Lower leg skin (tissue), 4 donors: ENCODE measurements at places on chromosomes 11 and 22. TPM values are rescaled to one million over a fixed set of nuclear protein-coding genes. Genes with fewer than 3 reads are reported as not detected.

DNA sequence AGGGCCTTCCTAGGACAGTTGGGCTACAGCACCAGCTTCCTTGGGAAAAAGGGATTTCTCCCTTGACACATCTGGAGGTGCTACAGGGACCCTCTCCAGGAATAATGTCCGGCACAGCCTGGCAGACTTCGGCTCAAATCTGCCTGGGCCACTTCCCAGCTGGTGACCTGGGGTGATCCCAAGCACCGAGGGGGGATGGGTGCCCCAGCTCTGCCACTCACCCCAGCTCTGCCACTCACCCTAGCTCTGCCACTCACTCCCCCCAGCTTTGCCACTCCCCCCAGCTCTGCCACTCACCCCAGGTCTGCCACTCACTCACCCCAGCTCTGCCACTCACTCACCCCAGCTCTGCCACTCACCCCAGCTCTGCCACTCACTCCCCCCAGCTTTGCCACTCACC is 9.9 kb downstream of the OSBPL5 start:
- DNase-seq, result no peak

DNA sequence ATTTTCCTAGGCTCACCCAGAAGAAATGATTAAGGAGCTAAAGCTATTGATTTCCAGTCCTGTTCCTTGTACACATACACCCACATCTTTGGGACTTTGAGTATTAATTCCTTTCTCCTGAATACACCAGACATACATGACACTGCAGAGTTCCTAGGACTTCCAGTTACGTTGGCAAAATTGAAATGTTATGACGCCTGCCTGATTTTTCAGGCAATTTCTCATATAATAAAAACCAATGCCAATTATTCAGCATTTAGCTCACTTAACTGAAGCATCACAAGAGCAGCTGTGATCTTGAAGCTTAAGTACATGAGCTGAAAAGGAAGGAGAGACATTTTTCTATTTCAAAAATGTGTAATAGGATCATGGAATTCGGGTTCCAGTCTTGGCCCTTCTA is 4.5 kb downstream of the CLMP start:
- DNase-seq, result no peak

GRCh38 chr11:11415901-11416300 is 62.9 kb upstream of the CSNK2A3 start:
- no peak for DNase-seq

- DNase-seq, result no peak
These were observed 41.8 kb upstream of the SORL1-AS1 start for GRCh38 chr11:121494355-121495099.

DNA sequence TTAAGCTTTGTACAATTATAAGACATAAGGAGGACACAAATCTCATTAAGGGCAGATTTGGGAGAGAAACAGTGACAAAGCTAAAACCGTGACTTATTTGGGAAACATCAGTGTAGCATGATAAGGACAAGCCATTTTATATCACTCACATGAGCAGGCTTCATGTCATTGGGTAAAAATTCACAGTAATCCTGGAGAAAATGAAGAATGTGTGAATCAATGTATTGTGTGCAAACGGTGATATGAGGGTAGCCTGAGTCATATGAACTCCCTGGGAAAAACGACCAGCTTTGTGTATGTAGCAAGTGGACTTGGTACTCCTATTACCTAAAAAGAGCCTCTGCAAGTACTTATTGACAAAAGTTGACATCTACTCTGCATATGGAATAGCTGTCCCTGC is 6.0 kb upstream of the TRIM34 start:
- DNase-seq, result no peak

DNA sequence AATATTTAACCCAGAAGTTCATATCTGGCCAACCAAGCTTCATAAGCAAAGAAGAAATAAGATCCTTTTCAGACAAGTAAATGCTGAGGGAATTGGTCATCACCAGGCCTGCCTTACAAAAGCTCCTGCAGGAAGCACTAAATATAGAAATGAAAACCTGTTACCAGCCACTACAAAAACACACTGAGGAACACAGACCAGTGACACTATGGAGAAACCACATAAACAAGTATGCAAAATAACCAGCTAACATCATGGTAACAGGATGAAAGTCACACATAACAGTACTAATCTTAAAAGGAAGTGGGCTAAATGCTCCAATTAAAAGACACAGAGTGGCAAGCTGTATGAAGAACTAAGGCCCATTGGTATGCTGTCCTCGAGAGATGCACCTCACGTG is 311.4 kb downstream of the DYNC2H1 start:
- no peak for DNase-seq

- no peak for DNase-seq
These were observed 1430.1 kb downstream of the LRRC4C start for GRCh38 chr11:40029391-40029790.

SPECC1L gene
- 30.6 TPM for total RNA-seq
